Urothelium cell line (cell line): ENCODE measurements at places on chromosomes 12 and 14.

- no peak for DNase-seq
Measured at GRCh38 chr14:68335312-68335711, 457.6 kb downstream of the ZFP36L1 start.

DNA sequence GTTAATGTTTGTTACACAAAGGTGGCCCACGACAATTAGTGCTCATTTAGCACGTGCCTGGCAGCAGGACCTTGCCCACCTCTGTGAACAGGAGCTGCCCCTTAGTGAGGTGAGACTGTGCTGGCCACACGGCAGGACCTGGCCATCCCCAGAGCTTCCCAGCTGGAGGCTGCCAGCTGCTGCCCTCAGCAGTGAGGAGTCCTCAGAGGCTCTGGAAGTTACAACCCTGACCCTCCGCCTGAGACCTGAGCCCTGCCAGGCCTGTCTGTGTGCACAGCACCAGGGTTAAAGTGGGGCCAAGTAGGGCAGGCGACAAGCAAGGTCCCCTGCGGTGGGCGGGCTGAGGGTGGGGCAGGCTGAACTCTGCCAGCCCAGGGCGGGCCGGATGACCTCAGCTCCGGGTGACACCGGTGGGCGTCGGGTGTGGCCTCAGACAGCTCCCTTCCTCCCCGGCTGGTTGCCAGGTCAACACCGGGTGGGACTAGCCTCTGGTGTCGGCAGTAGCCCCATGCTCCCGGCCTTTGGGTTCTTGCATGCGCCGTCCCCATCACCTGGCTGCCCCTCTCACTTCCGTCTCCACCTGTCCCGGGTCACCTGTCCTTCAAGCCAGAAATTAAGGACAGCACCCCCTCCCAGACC, 9.2 kb upstream of the LBHD2 start:
- no peak for DNase-seq

- no peak for DNase-seq
Measured at GRCh38 chr12:32569259-32569658, 109.8 kb upstream of the DNM1L start.

DNA sequence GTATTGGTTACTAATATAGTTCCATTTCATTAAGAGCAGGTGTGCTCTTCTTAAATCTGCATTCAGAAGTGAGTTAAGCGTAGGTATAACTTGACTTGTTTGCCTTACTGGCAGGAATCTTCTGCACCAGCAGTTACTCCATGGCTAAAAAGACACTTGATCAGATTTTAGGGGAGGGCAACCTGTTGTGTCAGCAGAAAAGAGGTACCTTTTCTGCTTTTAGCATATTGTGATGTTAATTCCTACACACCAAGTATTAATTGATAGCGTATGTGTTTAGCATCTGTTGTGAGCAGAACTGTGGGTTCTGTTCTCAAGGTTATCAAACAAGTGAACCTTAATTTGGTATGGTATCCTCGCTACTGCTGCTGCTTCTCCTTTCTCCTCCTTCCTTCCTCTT, 38.3 kb downstream of the TTLL5 start:
- DNase-seq: no peak

- no peak for DNase-seq
Measured at GRCh38 chr12:92539976-92540781, 162.6 kb upstream of the PLEKHG7 start.

GRCh38 chr12:91773749-91774429, 371.8 kb downstream of the BTG1 start:
- no peak for DNase-seq

GRCh38 chr12:85610194-85610593, 226.0 kb downstream of the RASSF9 start:
- DNase-seq: no peak

DNA sequence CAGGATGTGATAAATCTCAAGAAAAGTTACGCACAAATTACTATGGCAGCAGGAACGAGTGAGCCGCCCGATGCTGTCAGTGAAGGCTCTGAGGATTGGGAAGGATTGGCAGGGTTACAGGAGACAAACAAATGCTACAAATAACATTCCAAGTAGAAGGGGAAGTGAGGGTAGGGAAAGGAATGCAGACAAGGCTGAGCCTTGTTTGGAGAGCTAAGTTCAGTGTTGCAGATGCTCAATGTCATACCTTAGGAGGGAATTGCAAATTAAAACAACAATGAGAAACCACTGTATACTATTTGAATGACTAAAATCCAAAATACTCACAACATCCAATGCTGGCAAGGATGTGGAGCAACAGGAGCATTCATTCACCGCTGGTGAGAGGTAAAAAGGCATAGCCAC, 1.3 kb downstream of the CLEC9A start:
- DNase-seq: peak; percentile 75

DNA sequence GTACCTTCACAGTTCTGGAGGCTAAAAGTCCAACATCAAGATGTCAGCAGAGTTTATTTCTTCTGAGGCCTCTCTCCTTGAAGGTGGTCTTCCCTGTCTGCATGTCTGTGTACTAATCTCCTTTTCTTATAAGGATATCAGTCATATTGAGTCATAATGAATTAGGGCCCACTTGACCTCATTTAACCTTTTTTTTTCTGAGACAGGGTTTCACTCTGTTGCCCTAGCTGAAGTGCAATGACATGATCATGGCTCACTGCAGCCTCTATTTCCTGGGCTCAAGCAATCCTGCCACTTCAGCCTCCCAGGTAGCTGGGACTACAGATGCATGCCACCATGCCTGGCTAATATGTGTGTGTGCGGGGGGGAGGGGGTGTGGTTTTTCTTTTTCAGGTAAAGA, 41.7 kb downstream of the PPM1H start:
- no peak for DNase-seq

GRCh38 chr12:7899755-7900154, 27.0 kb upstream of the SLC2A14 start:
- no peak for DNase-seq

DNA sequence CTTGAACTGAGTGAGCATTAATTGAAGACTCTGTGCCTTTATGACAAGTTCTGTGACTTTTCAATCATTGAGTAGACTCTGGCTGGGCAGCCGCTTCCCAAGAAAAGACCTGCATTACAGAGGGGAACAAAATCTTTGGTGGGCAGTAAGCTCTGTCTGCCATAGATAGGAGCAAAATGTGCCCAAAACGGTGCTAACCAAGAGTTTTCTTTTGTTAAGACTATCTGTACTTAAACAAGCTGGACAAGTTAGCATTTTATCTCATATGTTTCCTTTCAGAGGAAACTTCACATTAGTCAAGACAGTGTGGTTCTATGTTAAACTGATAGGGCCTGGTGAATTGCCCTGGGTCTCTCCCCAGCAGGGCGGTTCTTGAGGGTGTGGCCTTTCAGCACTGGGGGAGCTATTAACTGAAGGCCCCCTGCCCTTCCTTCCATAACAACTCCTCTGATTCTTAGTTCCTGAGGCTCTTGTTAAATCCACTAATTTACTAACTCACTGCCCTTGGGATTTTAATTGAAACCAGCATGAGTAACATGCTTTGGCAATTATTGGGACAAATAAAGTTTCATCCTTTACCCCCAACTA, 219.6 kb downstream of the KTN1 start:
- no peak for DNase-seq

- DNase-seq: no peak
Measured at GRCh38 chr12:90100579-90100978, 391.9 kb upstream of the ATP2B1 start.

DNA sequence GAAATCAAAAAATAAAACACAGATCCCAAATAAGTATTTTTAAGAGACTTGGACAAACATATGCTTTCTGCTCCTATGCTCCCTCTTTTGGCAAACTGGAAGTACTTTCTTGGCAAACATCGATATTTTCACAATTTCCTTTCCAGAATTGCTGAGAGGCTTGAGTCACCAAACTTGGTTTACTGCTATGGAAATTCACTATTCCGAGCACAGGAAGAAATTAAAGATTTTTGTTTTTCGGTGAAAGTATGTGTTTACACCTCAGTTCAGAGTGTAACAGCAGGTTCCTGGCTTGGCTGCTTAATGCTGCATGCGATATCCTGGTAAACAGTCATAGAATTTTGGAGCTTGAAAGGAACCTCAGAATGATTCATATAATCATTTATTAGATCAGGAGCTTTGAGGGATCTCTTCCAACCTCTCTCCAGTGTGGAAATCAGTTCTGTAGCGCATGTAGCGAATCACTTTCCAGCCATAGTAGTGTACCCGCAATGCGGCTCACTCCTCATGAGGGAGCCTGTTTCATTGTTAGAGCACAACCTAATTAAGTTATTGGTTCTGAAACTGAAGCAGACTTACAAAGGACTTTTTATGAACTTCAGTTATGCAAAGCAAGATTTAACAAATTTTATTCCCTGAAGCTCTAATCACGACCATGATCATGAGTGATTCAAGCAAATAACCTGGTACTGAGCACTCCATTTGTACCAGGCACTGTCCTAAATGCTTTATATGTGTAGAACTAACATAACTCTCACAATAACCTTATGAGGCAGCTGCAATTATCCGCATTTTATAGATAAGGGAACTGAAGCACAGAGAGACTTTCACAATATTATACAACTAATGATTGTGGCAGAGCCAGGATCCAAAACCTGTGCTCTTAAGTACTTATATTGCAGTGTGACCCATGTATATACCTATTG, 56.4 kb upstream of the ATP2A2 start:
- peak; percentile 14 for DNase-seq

DNA sequence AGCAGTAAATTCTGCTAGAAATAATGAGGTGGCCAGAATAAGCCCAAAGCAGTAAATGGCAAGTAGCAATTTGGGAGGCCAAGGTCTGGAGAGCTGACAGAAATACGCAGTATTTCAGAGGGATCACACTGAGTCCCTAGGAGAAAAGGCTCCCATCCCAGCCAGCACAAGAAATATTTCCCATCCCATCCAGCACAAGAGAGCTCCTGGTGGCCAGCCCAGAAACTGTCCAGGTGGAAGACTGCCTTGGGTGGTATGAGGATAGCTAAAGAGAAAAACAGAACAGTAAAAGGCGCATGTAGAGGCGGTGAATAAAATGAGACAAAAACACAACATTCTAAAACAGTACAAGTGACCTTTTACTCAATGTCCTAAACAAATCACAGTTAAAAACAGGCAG, 120.7 kb downstream of the HECTD4 start:
- no peak for DNase-seq

DNA sequence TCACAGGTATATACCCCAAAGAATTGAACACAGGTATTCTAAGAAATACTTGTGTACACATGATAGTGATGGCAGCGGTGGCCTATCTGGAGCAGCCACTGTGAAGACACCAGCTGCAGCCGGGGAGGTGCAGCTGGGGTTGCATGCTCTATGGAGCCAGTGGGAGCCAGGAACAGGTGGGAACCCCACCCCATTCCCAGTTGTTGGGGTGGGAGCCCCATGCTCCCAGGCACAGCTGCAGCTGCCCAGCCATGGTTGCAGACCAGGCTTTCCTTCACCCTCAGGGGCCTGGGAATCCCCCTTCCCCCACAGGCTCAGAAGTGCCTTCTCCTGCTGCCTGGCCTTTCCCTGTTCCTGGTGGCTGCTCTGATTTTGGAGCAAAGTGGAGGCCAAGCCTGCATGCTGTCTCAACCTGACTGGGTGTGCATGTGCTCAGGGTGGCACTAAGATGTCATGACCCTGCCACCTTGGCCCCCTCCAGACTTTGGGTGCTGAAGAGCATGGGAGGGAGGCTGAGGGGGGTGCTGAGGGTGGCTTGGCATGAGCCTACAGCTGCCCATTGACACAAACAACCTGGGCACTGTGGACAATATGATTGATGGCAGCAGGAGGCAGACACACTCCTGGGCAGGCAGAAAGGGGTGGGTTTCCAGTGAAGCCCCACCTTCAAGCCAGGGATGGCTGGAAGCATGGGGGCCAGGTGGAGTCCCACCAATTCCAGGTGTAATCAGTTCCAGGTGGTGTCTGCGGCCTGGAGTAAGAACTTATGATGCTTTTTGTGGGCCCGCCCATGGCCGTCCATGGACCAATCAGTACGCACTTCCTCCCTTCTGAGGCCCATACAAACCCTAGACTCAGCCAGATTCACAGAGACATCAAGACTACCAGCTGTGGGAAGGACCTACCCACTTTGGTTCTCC, 234.7 kb downstream of the ADGRD1 start:
- DNase-seq: no peak

- DNase-seq: no peak
Measured at GRCh38 chr14:52481864-52482263, 70.4 kb downstream of the TXNDC16 start.

- peak; percentile 86 for DNase-seq
Measured at GRCh38 chr12:54207539-54208294, 18.9 kb upstream of the SMUG1 start.

DNA sequence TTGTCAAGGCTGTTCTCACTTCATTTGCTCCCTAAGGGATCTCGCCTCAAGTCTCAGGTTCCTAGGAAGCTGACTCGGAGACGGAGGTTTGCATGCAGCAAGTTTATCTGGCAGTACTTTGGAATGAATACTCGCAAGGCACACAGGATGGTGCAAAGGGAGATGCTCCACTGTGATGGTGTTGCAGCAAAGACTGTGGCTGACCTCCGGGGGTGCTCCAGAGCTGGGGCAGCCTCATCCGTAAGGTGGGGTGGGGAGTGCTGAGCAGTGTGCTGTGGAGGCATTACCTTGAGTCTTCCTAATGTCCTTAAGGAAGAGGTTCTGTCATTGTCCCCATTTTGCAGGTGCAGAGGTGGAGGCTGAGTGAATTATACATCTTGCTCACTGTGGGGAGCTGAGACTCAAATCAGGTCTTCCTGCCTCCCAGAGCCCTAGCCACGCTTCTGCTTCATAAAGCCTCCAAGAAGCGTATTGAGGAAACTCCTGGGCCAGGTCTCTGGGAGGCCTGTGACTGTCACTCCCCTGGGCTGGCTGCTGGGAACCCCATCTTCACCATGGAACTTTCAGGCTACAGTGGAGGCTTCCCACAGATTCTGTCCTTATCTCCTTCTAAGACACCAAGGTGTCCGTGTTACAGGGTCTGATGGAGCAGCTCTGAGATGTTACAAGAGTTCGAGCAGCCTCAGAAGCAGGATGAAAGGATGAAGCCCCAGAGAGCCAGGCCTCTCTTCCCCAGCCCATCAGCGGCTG, 39.5 kb downstream of the GALNT16 start:
- peak; percentile 25 for DNase-seq

DNA sequence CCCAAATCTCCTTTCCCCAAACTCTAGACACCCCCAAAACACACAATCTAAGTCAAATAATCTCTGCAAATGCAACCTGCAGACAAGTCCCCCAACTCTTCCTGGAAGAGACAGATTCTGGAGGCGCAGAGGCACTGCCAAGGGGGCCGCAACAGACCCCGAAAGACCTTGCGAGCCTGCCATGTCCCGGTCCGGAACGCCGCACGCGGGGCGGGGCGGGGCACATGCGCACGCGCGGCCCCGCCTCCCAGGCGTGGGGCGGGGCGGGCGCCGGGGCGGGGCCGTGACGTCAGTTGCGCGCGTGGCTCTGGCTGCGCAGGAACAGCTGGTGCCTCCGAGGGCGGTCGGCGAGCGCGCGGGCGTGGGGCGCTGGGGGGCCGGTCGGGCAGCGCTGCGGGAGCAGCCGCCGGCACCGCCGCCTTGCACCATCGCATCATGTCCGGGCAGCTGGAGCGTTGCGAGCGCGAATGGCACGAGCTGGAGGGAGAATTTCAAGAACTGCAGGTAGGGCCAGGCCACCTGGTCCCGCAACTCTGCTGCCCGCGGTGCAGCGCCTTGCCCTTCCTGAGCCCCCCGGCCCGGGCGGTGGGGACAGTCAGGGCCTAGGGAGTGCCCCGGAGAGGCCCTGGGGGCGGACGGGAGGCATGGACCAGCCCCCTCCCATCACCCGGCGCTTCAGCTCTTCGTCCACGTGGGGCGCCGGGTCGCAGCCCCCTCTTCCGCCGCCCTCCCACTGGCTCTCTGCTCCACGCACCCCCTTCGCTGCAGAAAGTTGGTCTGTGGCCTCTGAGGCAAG, at the start of gene TMEM120B:
Gene TMEM120B (plus strand): TSS at position 292 of the 796 bp plus-strand sequence. CDS start 144 bp downstream, at position 436.
- peak; percentile 89 for DNase-seq

GRCh38 chr12:124454735-124455134, 112.7 kb downstream of the NCOR2 start:
- no peak for DNase-seq

- no peak for DNase-seq
Measured at GRCh38 chr12:86186449-86186848, 69.7 kb downstream of the MGAT4C start.
